ENCODE measurements at places on chromosomes 6 and 20.

- DNase-seq = no peak
Measured at GRCh38 chr6:1739220-1739619, 129.5 kb downstream of the FOXC1 start.

DNA sequence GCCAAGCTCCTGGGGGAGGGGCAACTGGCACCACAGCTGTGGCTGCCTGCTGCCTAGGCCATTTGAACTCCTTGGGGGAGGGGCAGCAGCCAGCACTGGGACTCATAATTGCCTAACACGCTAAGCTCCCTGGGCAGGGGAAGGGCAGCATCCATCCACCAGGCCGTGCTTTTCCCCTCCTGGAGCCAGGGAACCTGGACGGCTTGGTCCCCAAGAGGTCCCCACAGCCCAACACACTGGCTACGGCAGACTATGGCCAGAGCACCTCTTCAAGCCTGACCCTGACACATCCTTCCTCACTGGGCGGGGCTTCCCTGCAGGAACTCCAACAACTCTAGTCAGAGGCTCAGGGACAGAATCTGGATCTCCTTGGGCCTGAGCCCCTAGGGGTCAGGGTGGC is 269.4 kb downstream of the RNF144B start:
- no peak for DNase-seq

- no peak for DNase-seq
Measured at GRCh38 chr6:27216874-27217273, 30.6 kb upstream of the PRSS16 start.

DNA sequence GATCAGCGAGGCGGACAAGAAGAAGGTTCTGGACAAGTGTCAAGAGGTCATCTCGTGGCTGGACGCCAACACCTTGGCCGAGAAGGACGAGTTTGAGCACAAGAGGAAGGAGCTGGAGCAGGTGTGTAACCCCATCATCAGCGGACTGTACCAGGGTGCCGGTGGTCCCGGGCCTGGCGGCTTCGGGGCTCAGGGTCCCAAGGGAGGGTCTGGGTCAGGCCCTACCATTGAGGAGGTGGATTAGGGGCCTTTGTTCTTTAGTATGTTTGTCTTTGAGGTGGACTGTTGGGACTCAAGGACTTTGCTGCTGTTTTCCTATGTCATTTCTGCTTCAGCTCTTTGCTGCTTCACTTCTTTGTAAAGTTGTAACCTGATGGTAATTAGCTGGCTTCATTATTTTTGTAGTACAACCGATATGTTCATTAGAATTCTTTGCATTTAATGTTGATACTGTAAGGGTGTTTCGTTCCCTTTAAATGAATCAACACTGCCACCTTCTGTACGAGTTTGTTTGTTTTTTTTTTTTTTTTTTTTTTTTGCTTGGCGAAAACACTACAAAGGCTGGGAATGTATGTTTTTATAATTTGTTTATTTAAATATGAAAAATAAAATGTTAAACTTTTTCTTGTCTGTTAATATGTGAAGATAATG is 2.2 kb downstream of the HSPA1B start:
- no peak for DNase-seq

DNA sequence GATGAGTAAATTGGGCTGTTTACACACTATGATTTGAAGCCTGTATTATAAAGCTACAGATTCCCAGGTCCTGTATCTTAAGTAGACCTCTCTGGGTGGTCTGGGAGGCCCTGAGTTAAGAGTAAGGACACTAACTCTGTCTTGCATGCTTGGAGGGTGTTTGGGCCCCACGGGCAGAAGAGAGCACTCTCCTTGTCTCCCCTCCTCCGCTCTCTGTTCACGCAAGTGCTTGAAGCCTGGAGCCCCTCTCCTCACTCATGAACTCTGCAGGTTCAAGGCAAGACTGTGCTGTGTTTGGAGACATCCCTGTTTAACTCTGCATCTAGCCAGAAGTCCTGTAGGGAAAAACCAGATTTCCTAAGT is 154.0 kb downstream of the ZDHHC14 start:
- DNase-seq = no peak

DNA sequence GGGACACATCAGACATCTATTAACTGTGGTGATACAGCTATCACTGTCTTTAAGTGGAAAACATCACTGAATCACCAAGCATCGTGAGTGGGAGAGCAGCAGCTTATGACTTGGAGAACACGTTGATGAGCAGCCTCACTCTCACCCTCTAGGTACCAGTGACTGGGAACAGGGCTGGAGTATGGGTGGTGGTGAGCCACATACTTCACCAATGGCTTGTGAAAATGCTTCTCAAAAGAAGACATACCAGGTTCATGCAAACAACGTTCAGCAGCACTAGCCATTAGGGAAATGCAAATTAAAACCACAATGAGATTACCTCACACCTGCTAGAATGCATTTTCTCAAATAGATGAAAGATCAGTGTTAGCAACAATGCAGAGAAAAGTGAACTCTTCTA is 25.3 kb downstream of the SNX5 start:
- no peak for DNase-seq

GRCh38 chr6:152023613-152024012 is 216.1 kb downstream of the ESR1 start:
- DNase-seq = no peak

GRCh38 chr6:114176726-114177125 is 166.1 kb downstream of the HS3ST5 start:
- no peak for DNase-seq

DNA sequence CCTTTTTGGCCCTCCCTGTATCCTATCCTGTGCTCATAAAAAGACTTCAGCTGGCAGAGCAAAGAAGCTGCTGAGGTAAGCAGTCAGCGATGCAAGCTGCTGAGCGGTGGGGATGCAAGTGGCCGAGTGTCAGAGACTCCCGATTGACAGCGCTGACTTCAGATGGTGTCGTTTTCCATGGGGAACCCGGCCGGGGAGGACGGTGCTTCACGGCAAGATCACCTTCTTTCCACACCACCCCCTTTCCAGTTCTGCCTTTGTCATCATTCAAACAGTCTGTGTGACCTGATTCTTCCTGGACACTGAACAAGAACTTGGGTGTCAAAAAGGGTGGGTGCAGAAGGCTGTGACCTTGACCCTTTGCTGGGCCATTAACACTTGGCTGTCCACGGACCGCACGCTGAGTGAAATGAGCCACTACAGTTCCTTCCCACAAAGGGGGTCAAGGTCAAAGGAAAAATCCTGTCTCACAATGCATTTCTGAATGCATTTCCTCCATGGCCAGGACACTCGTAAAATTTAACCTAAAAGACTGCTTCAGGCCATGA is 52.9 kb upstream of the UNC93A start:
- DNase-seq = no peak

GRCh38 chr20:7410150-7410549 is 530.1 kb downstream of the HAO1 start:
- DNase-seq = no peak

- DNase-seq = no peak
Measured at GRCh38 chr6:111625461-111626391, 20.0 kb upstream of the TRAF3IP2 start.

DNA sequence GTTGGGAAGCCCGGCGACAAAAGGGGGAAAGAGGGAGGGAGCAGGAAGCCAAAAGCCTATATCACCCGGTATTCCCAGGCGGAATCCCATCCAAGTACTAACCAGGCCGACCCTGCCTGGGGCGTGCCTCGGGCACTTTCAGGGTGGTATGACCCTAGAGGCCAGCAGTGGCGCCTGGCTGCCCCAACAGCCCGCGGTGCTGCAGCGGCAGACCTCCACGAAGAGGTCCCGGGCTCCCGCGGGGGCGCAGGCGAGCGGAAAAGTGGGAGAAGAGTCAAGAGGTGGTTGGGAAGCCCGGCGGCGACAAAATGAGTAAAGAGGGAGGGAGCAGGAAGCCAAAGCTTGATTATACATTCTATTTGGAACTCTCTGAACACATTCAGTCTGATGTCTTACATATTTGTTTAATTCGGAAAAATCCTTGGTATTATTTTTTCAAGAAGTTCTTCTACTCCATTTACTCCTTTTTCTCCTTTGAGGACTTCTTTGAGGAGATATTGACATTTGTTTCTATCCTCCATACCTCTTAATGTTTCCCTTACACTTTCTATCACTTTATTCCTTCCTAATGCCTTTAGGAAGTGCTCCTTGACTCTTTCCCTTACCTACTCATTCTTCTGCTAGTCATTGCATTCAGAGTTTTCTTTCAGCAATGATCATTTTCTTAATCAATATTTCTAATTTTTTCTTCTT is 11.5 kb downstream of the TREML4 start:
- no peak for DNase-seq

- no peak for DNase-seq
Measured at GRCh38 chr6:120200853-120201252, 851.3 kb upstream of the MAN1A1 start.

DNA sequence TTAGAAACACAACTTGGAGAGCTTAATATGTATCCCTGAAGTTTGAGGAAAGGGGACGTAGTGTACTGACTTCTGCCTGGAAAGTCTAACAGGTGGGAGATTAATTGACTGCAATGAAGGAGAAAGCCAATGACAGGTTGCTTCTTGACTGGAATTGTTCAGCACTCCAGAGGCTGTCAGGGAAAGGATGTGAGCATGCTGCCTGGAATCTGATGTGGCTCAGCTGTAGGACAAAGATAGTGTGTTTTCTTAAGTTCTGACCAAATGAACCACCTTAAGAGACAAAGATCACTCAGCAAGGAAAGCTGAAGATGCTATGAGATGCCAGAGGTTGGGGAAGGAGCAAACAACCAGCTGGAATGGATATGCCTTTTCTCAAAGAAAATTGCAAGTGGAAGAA is 185.8 kb downstream of the PHF3 start:
- DNase-seq = no peak

DNA sequence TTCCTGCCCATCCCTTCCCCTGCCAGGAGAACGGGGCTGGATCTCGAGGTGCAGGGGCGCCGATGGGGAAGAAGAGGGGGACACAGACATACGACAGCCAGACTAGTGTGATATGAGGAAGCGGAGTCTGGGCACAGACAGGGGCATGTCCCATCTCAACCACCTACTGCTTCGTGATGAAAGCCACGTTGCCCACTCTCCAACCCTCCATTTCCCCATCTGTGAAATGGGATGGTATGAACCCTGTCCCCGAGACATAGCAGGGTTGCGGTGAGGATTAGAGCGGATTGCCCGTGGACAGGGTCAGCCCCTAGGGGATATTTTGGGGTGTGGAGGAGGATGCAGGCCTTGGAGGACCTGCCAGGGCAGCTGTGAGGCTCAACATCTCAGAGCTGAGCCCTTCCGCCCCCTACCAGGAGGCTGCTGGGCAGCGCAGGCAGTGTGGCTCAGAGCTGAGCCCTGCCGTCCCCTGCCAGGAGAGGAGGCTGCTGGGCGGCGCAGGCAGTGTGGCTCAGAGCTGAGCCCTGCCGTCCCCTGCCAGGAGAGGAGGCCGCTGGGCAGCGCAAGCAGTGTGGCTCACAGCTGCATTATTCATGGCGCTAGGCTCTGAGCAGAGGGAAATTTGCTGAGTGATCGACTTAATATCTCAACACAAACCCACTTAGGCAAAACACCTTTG is 71.7 kb downstream of the GRM4 start:
- no peak for DNase-seq

DNA sequence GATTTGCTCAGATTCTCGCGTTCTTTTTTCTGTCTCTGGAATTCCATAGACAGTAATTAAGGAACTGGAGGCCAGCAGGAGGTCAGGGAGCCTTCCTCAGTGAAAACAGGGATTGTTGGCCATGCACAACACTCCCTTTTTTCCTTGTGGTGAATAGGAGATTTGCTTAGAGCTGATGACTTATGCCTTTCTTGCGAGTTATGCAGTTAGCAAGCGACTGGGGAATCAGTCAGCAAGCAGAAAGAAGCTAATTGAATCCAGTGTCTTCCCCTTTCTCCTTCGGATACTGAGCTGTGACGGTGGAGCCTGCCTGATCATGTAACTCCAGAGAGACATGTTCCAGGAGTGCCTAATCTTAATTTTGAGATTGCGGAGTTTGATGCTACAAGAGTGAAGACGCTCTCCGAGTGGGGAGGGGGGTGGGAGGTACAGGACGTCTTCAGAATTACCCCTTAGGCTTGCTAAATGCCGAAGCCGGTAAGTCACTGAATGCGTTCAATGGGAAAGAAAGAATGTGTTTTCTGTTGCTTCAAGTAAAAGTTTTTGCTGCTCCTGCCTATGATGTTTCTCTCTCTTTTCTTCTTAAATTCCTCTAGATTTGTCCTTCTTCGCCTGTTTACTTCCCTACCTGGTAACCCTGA is 165.9 kb downstream of the SASH1 start:
- DNase-seq = no peak

GRCh38 chr6:149923327-149923986 is 536 bp upstream of the RAET1G start:
- no peak for DNase-seq

DNA sequence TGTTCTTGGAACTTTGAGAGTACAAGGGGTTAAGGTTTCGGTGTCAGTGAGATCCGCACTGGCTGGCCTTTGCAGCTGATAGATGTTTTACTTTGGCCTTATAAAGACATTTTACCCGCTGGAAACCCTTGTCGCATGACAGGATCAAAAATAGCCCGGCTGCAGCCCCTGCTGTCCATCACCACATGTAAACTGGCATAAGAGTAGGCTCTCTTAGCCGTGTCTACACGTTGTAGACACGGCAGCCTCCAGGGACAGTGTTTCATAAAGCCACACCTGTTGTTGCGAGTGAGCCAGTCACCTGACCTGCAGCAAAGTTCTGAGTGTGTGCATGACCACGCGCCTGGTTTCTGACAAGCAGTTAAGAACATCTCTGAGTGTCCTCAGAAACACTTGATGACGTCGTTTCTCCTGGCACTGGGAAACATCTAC is 8.5 kb downstream of the RBM24 start:
- DNase-seq = no peak

- DNase-seq = no peak
Measured at GRCh38 chr6:8993111-8993510, 557.8 kb upstream of the SLC35B3 start.

GRCh38 chr6:90386399-90387382 is 90.0 kb upstream of the BACH2 start:
- no peak for DNase-seq

DNA sequence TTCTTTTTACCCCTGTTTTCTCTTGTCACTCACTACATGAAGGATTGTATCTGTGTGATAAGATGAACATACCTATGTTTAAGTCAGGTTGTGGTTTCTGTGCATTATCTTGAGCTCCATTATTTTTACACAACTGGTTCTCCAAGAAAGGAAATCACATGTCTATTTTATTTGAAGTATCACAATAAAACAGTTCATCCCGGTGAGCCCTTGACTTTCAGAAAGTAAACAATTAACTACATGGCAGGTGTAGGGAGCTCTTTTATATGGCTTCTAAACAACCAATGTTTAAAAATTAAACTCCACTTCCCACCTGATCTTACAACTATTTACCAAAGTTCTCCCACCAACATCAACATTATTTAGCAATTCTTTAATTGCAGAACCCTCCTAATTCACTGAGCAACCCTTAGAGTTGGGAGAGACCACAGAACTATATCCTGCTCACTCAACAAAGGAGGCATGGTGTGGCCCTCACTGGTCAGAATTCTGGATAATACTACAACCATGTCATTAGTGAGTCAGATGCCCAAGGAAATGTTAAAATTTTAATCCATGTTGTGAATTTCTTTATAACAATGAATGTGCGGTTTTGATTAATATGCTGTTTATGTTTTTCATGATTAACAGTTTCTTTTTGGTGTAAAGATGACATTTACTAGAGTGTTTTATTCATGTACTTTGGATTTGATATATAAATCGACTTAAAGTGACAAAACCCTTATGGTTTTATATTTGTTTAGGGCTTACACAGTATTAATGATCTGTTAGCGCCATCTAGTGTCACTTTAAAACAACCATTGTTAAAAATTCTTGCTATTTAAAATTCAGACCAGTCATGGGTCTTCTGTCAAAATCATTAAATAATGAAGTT is 50.0 kb upstream of the SCGN start:
- DNase-seq = no peak
